Endodermal cell (in vitro differentiated cells): ENCODE measurements at places on chromosomes 4 and X. TPM values are rescaled to one million over a fixed set of nuclear protein-coding genes. Genes with fewer than 3 reads are reported as not detected.

DNA sequence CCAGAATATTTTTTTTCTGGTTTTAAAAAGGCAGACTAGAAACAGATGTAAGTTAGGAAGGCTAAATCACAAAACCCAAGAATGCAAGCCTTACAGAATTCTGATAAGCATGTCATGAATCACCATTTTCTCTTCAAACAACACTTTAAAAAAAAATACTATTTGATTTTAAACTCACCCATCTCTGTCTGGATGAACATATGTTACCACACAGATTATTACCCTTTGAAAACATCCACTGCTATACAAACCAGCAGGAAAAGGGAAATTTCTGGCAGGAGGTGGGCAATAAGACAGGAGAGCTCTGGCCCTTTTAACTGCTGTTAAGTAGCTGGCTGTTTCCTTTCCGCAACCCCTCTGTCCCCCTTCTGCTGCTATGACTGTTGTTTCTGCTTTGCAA, 317.7 kb upstream of the NOCT start:
- H3K27me3 ChIP-seq: no peaks in the 10 kb centered on the region
- no peak overlapping the region for H3K27ac ChIP-seq
- no peak for DNase-seq
- H3K4me3 ChIP-seq: no peak overlapping the region

- H3K4me1 ChIP-seq: no peaks in the 10 kb centered on the region
- DNase-seq: peak; percentile 68
- no peaks in the 10 kb centered on the region for H3K27me3 ChIP-seq
Observed at GRCh38 chr4:56979421-56980072, 851 bp downstream of the POLR2B start.

- H3K27me3 ChIP-seq: no peaks in the 10 kb centered on the region
- no peak for DNase-seq
- no peak overlapping the region for H3K4me3 ChIP-seq
- no peak overlapping the region for H3K27ac ChIP-seq
- no peaks in the 10 kb centered on the region for H3K4me1 ChIP-seq
Observed at GRCh38 chr4:102564399-102565059, 63.4 kb downstream of the NFKB1 start.

The HSFX3 gene
- not detected in 3 replicates for total RNA-seq

DNA sequence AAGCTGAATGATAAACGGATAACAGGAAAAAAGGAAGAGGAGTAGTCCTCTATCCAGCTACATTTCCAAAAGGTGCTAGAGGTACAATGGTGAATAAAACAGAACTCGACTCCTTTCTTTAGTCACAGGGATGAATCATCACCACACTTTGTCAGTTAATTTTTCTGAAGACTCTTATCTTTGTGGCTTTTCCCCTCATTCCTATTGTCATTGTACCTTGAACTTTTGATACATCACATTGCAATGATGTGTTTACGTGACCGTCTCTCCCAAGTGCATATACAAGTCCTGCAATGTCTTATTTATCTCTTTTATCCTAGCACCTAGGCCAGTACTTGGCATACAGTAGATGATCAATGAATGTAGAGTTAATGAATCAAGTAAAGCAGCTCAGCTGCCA, 134.7 kb downstream of the LHFPL1 start:
- H3K27me3 ChIP-seq: no peaks in the 10 kb centered on the region
- H3K4me3 ChIP-seq: no peak overlapping the region
- no peaks in the 10 kb centered on the region for H3K36me3 ChIP-seq
- no peak for DNase-seq
- no peak overlapping the region for H3K27ac ChIP-seq

DNA sequence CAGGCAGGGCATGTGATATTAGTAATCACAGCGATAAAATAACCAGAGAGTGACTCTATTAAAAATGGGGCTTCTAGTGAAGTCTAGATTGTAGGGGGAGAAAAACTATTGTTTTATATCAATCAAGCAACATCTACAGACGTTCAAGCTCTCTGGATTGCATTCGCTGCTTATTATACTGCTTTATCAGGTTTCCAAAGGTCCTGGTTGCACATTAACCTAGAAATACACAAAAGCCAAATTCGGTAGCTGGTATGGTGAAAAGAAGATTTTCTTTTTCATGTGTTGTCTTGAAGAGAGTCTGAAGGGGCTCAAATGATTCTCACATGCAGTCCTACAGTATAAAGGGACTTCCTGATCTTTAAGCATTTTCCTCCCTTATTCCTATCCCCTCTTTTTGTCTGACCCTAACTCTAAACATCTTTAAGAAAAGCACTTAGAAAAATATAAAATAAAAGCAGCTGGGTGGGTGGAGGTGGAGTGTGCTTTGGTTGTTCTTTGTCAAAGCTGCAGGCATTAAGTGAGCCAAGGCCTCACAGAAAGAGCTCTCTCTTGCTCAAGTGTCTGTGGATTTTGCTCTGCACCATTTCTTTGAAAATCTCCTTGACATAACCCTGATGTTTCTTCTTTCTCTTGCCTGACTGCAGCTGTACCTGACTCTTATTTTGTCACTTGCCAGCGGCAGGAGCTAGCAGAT, 46.1 kb downstream of the MID1IP1 start:
- no peaks in the 10 kb centered on the region for H3K4me1 ChIP-seq
- no peak for DNase-seq
- no peaks in the 10 kb centered on the region for H3K27me3 ChIP-seq
- H3K4me3 ChIP-seq: no peak overlapping the region

- DNase-seq: no peak
- H3K4me1 ChIP-seq: no peaks in the 10 kb centered on the region
- H3K36me3 ChIP-seq: no peaks in the 10 kb centered on the region
- no peak overlapping the region for H3K4me3 ChIP-seq
Observed at GRCh38 chr4:65645185-65645584, 25.1 kb downstream of the EPHA5 start.

DNA sequence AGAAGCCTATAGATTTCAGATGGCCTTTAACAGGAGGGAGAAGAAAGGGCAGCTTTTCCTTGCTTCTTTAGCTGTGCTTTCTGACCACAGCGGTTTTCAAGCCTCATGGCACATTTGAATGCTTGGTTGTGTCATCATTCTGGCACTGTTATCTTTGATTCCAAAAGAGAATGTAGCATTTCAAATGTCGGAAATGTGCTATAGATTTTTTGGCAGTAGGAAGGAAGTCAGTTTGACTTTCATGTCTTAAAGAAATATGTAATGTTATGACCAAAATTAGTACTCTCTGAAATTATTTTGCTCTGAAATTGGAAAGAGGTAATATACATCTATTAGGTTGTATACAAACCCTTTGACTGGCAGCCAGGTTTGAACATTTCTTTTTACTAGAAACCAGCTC, 171.9 kb downstream of the TENM3 start:
- no peaks in the 10 kb centered on the region for H3K27me3 ChIP-seq
- no peaks in the 10 kb centered on the region for H3K36me3 ChIP-seq
- no peak overlapping the region for H3K27ac ChIP-seq
- H3K4me3 ChIP-seq: no peak overlapping the region
- H3K4me1 ChIP-seq: no peaks in the 10 kb centered on the region

The DCAF12L1 gene
- 1.0 to 3.3 TPM (median 2.8 TPM) in 3 replicates for total RNA-seq

DNA sequence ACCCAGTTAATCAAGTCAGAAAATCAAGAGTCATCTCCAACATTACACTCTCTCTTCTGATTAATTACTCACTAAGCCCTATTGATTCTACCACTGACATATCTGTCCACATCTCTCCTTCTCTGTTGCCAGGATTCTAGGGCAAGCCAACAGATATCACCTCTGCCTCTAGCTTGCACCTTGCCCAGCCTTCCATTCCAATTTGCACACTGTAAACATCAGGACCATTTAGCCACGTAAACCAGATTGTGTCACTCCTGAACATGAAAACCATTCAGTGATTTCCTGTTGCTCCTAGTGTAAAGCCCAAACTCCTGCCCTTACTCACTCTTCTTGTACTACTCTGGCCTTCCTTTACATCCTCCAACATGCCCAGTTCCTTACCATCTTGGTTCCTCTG, 68.0 kb upstream of the PLS3 start:
- no peak for DNase-seq
- H3K4me3 ChIP-seq: no peak overlapping the region
- no peak overlapping the region for H3K27ac ChIP-seq
- no peaks in the 10 kb centered on the region for H3K36me3 ChIP-seq
- H3K27me3 ChIP-seq: no peaks in the 10 kb centered on the region

DNA sequence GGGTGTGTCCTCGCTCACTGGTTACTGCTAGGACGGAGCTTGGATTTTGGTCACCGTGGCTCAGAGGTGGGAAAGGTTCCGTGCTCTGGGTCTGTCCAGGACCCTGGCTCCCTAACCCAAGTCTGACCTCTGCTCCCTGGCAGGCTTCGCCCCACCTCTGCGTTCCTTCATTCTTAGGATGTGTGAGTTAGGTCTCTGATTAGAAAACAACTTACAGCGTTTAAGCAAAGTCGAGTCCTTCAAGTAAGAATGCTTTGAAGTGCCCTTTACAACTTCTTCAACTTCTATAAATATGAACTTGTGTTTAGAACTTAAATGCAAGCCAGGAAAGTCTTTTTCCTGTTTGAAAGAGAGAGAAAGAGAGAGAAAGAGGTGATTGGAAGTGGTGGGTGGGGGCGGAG, 891 bp downstream of the TLR2 start:
- no peak for DNase-seq
- peaks cover 48% of the 10 kb centered on the region for H3K27me3 ChIP-seq
- H3K27ac ChIP-seq: no peak overlapping the region

DNA sequence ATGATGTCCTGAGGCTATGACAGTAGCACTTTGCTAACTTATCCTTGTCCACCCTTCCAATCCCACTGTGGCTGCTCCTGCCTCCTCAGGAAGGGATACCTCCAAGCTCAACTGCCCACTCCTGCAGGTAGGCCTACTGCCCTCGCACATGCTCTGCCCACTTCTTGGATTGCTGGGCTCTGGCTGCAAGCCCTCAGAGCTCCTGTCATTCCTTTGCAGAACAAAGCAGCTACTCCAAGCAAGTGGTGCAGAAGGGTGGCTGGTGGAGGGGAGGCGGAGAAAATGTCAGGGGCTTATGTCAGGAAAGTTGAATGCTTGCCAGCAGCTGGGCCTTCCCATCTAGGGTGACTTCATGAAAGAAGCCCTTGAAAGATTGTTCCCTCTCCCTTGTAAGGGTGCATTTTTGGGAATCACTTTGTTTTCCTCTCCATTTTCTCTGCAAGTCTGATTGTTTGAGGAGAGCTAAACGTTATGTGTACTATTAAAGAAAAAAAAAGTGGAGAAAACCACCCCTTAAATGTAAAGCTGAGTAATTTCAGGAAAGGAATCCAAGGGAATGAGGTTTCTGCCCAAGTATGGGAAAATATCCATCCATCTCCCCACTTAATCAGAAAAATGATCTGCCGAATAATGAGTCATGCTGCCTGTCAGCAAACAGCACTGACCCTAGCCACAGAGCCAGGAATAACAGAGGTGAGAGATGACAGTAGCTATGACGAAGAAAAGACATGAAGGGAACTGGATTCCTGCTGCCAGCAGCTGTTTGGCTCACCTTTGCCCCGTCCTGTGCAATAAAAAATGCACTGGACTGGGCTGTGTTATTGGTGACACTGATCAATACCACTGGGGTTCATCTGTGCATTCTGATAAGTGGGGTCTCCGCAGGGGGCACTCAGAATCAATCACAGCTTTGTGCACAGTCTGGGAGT, 102.0 kb downstream of the RTL5 start:
- H3K4me1 ChIP-seq: no peaks in the 10 kb centered on the region
- no peak overlapping the region for H3K27ac ChIP-seq
- no peaks in the 10 kb centered on the region for H3K36me3 ChIP-seq
- DNase-seq: peak; percentile 49
- H3K4me3 ChIP-seq: no peak overlapping the region

GRCh38 chr4:25624616-25625015, 31.0 kb upstream of the SLC34A2 start:
- no peak overlapping the region for H3K4me3 ChIP-seq
- no peaks in the 10 kb centered on the region for H3K27me3 ChIP-seq
- H3K36me3 ChIP-seq: no peaks in the 10 kb centered on the region
- H3K4me1 ChIP-seq: peaks cover 7% of the 10 kb centered on the region
- no peak for DNase-seq

- H3K4me1 ChIP-seq: no peaks in the 10 kb centered on the region
- no peak overlapping the region for H3K4me3 ChIP-seq
- H3K27ac ChIP-seq: no peak overlapping the region
- H3K36me3 ChIP-seq: no peaks in the 10 kb centered on the region
- peak; percentile 21 for DNase-seq
Observed at GRCh38 chrX:69309074-69309792, 144.0 kb upstream of the PJA1 start.

DNA sequence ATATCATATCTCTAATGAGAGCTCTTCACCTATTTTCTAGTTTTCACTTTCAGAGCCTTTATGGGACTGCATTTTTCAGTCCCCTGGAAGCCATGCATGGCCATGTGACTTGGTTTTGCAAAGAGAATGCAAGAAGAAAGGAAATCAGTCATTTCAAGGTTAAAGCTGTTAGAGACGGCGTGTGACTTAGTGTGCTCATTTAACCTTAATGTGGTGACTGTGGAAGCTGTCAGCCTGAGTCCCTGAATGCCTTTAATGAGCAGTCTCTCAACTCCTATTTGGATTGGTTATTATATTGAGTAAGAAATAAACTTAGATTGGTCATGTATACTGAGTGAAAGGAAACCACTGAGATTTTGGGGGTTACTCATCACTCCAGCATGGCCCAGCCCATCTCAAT, 212.7 kb downstream of the KCNIP4 start:
- no peaks in the 10 kb centered on the region for H3K36me3 ChIP-seq
- H3K27ac ChIP-seq: no peak overlapping the region
- no peak overlapping the region for H3K4me3 ChIP-seq
- H3K4me1 ChIP-seq: no peaks in the 10 kb centered on the region
- no peaks in the 10 kb centered on the region for H3K27me3 ChIP-seq

GRCh38 chr4:52959541-52959940, 97.4 kb downstream of the RASL11B start:
- H3K27ac ChIP-seq: no peak overlapping the region
- no peak for DNase-seq
- H3K4me3 ChIP-seq: no peak overlapping the region
- H3K36me3 ChIP-seq: no peaks in the 10 kb centered on the region

GRCh38 chrX:123961268-123962005, at the start of gene STAG2:
Gene STAG2, plus strand, starts transcription at chrX:123961706. Its CDS starts 60,922 bp downstream, at chrX:124022628.
- H3K36me3 ChIP-seq: no peaks in the 10 kb centered on the region
- no peaks in the 10 kb centered on the region for H3K27me3 ChIP-seq
- no peaks in the 10 kb centered on the region for H3K4me1 ChIP-seq
- peak within 1 kb of the TSS; percentile 99 for H3K27ac ChIP-seq

- DNase-seq: peak; percentile 63
- no peaks in the 10 kb centered on the region for H3K36me3 ChIP-seq
- H3K27me3 ChIP-seq: peaks cover 100% of the 10 kb centered on the region
- H3K27ac ChIP-seq: no peak overlapping the region
Observed at GRCh38 chr4:80265571-80266252, 752 bp upstream of the FGF5 start.

GRCh38 chr4:97987019-97987648, 156.1 kb downstream of the STPG2 start:
- no peak overlapping the region for H3K27ac ChIP-seq
- no peaks in the 10 kb centered on the region for H3K27me3 ChIP-seq
- H3K4me3 ChIP-seq: no peak overlapping the region
- H3K4me1 ChIP-seq: no peaks in the 10 kb centered on the region

GRCh38 chr4:186728631-186729271, 5.1 kb upstream of the FAT1 start:
- H3K27ac ChIP-seq: no peak overlapping the region
- H3K27me3 ChIP-seq: no peaks in the 10 kb centered on the region
- no peaks in the 10 kb centered on the region for H3K36me3 ChIP-seq
- no peak overlapping the region for H3K4me3 ChIP-seq

The CYP2U1 gene
- total RNA-seq: 2.2 and 2.3 TPM in 2 replicates

- DNase-seq: no peak
- H3K4me1 ChIP-seq: no peaks in the 10 kb centered on the region
- H3K27me3 ChIP-seq: no peaks in the 10 kb centered on the region
- no peak overlapping the region for H3K4me3 ChIP-seq
- H3K27ac ChIP-seq: no peak overlapping the region
Observed at GRCh38 chr4:47373709-47374108, 89.8 kb downstream of the COMMD8 start.
